AG04449 (cell line): ENCODE measurements at places on chromosomes 3 and 15.

DNA sequence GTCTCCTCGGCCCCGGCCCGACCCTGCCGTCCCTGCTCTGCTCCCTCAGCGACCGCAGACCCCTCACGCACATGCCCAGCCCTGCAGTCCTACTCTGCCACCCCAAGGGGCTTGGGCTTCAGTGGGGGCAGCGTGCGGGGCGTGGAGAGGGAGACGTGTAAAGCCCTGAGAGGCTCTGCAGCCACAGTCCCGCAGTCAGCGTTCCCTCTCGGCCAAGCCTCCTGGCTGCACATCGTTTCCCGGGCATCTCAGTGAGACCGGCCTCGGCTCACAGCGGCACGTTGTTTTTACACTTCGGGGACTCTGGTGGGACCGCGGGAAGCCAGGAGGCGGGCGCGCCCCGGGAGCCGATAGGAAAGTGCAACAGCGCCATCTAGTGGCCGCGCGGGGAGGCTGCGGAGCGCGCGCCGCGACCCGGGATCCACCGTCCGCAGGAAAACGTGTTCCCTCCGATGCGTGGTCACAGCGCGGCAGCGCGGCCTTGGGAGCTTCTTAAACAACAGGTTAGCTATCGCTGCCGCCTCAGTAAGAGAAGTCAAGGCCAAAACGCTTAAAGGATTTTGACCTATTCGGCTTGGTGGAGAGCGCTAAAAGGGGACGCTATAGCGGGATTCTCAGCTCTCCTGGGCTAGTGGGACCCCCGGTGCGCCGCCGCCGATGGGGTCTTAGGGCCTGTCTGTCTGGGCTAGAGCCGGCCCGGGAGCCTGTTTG is 226.8 kb upstream of the IGF1R start:
- no peak for DNase-seq

- DNase-seq = no peak
Measured at GRCh38 chr15:50945725-50946124, 37.2 kb downstream of the AP4E1 start.

GRCh38 chr3:115845986-115846385 is 222.7 kb downstream of the GAP43 start:
- no peak for DNase-seq

- DNase-seq = no peak
Measured at GRCh38 chr3:195208183-195208582, 62.8 kb downstream of the XXYLT1 start.

GRCh38 chr15:31130576-31131237 is 29.2 kb upstream of the TRPM1 start:
- DNase-seq = no peak

GRCh38 chr3:56858331-56858730 is 56.6 kb upstream of the ARHGEF3 start:
- no peak for DNase-seq

DNA sequence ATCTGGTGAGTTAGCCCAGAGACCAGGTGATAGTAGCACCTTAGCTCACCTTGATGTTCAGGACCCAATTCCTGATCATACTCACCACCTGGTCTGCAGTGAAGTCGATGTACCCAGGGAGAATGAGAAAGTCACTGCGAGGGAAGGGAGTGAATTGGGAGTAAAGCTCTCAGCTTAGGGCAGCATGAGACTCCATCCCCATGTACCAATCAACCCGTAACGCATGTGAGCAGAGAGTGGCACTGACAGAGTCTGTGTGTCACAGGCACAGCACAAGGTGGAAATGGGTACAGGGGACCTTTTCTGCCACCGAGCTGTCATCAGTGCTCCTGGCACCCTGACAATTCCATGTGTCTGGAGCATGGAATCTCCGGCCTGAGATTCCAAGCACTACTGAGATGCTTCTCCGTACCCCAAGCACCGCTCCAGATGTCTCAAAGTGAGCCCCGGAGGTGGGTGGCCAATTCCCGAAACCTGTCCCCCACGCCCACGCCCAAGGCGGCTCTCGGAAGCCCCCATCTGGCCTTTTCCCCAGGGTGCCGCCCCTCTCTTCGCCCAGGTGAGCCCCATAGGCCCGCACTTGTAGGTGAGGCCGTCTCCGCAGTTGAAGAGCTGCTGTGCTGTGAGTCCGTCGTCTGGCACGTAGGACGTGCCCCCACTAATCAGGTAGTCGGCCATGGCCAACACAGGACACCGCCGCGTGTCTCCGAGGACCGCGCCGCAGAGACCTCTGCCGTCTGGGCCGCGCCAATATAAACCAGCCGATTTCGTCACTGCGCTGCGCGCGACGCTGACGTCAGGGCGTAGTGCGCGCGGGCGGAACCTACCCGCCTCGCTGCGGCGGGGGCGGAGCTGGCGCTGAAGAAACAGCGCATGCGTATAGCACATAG is at the start of gene IMPDH2:
TSS of gene IMPDH2 (minus strand) at position 726 of the 890 bp plus-strand sequence. CDS start at position 678, 48 bp downstream.
- DNase-seq = no peak

DNA sequence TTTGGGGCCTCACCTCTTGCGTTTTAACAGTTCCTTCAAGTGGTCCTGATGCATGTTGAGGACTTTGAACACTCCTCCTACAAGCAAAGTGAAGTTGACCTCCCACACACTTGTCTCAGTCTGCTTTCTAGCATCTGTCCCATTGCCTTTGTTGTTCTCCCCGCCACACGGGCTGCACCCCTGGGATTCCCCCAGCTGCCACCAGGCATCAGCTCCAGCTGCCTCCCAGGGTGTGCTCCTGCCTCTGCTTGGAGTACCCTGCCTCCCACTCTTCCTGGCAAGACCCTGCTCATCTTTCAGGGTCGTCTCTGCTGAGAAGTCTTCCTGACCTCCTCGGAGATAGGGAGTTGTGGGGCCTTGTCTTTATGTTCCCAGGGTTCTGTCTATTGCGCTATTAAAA is 52.2 kb downstream of the IGF1R start:
- DNase-seq = no peak

DNA sequence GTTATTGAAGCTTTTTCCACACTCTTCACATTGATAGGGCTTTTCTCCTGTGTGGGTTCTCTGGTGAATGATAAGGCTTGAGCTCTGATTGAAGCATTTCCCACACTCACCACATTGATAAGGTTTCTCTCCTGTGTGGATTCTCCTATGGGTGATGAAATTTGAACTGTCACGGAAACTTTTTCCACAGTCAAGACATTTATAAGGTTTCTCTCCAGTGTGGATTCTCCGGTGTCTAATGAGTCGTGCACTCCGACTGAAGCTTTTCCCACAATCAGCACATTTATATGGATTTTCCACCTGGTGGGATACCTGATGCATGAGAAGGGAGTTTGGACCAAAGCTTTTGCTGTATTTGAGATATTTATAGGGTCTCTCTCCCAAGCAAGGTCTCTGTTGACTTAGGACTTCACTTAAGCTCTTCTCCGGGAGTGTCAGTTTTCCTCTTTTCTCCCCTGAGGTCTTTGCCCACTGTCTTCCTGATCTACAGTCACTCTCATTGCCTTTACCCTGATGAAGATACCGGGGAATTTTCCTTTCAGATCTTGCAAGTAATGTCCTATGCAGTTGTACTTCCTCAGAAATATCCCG is 9.4 kb downstream of the ZSCAN29 start:
- no peak for DNase-seq

DNA sequence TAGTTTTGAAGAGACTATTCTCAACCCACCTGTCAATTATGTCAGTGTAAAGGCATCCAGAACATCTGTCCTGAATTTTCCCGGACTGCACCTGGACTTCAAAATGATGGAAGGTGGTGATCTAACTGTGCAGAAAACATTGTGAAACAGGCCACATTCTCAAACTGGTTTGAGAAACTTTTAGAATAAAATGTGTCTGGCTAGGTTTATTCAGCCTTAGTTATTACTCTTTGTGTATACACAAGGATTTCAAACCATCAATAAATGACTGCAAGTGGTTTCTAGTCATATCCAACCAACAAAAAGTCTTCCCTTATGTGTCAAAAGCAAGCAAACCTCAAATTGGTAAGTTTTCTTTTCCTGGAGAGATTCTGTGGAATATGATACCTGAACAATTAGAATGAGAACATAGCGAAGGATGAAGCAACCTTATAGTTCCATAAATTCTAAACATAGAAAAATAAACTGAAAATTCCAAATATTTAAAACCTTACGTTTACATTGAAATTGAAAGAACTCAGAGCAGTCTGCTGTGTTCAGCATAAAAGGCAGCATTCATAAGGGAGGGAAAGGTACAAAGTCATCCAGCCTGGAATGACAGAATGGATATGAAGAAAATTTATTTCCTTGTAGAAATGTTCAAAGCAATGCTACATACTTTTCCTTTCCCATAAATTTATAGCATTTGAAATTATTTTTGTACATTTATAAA is 306.6 kb upstream of the TGFBR2 start:
- no peak for DNase-seq

DNA sequence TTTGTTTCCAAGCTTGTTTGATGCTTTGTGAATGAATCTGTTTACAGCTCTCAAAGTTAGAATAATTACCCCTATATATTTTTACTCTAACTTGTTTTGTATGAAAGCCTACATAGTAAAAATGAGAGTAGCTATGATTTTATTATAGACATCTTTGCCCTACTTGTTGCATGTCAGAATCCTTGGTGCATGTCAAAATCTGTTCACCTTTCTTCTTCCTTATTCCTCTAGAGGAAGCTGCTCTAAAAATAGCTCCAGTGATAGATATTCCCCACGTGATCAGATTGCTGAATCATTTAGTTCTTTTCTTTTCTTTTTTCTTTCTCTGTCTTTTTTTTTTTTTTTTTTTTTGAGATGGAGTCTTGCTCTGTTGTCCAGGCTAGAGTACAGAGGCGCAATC is 39.8 kb downstream of the LRRC49 start:
- DNase-seq = no peak

DNA sequence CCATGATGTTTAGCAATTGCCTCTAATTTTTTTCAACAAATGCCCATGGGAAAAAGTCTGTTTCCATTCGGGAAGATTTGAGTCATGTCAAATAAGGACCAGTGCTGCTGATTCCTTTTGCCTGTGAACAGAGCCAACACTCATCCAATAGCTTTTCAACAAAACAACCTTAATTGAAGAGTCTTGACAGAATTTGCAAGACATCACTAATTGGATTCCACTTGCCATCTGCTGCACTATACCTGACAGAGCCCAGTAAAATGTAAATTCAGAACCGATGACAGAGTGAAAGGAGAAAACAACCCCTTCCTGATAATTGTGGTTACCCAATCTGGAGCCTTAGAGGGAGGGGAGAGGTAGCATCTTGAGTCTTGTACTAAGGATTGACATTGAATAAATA is 426.7 kb downstream of the AGBL1 start:
- DNase-seq = no peak
